Activated T-helper 2 cell treated with anti-CD3 and anti-CD28 coated beads, Interferon-gamma antibody, Interleukin-2, Interleukin-4, amounts not matched to agents 10 μg/mL and 5 μg/mL and 100 μg/mL, durations not matched to agents 14 hours and 24 hours and 36 hours (primary cell): ENCODE measurements at places on chromosomes 1 and 21.

GRCh38 chr1:174158767-174159251, 511 bp upstream of the RABGAP1L start:
- H3K27ac ChIP-seq, result peak overlapping the region; percentile 96
- H3K4me1 ChIP-seq, result peaks cover 54% of the 10 kb centered on the region
- no peaks in the 10 kb centered on the region for H3K27me3 ChIP-seq
- H3K36me3 ChIP-seq, result peaks cover 9% of the 10 kb centered on the region

DNA sequence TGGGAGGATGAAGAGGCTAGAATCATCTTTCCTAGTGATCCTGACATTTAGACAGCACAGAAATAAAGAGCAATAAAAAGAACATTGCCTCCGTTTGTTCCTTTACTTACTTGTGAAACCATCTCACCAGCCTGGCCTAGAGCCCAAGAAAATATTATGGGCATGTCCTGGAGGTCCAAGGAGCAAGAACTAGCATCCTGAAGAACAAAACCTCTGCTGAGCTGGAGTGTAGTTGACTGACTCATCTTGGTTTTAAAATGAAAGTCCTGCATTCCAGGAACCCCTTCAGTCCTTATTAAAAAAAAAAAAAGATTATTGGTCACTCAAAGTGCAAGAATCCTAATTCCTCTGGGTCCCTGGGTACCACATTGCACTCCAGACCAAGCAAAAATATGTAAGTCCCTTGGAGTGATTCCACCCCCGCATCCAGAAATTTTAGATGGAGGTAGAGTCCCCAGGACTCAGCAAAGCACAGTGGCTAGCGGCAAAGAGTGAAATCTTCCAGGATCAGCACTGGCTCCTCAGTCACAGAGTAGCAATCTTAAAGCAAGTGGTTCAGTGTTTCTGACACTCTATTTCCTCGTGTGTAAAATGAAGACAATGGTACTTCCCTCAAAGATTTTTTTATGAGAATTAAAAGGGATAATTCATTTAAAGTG, 7.0 kb downstream of the SMCP start:
- H3K27me3 ChIP-seq, result peaks cover 7% of the 10 kb centered on the region
- H3K27ac ChIP-seq, result no peak overlapping the region
- no peaks in the 10 kb centered on the region for H3K4me1 ChIP-seq
- H3K36me3 ChIP-seq, result no peaks in the 10 kb centered on the region

DNA sequence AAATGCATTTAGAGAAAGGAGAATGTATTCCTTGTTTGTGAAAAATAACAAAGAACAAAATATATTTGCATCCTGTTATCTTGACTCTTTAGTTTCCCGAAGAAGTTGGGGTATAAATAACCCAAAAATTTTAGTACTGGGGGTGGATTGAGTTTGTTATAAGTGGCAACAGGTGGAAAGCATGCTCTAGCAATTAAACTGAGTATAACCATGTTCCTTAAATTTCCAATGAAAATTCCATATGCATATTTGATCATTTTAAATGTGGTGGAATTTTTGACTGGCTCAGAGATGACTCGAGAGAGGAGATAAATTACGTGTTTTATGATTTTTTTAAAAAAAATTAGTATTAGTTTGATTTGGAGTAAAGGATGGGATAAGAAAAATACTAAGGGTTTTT, 348.9 kb downstream of the TGFB2 start:
- no peaks in the 10 kb centered on the region for H3K27me3 ChIP-seq
- H3K27ac ChIP-seq, result no peak overlapping the region
- no peaks in the 10 kb centered on the region for H3K4me1 ChIP-seq
- no peak overlapping the region for H3K4me3 ChIP-seq
- H3K36me3 ChIP-seq, result no peaks in the 10 kb centered on the region

- H3K36me3 ChIP-seq, result no peaks in the 10 kb centered on the region
- H3K27ac ChIP-seq, result peak overlapping the region; percentile 64
- H3K4me1 ChIP-seq, result peaks cover 69% of the 10 kb centered on the region
- peak overlapping the region; percentile 73 for H3K4me3 ChIP-seq
Observed at GRCh38 chr1:154405747-154406571, 816 bp downstream of the IL6R start.

DNA sequence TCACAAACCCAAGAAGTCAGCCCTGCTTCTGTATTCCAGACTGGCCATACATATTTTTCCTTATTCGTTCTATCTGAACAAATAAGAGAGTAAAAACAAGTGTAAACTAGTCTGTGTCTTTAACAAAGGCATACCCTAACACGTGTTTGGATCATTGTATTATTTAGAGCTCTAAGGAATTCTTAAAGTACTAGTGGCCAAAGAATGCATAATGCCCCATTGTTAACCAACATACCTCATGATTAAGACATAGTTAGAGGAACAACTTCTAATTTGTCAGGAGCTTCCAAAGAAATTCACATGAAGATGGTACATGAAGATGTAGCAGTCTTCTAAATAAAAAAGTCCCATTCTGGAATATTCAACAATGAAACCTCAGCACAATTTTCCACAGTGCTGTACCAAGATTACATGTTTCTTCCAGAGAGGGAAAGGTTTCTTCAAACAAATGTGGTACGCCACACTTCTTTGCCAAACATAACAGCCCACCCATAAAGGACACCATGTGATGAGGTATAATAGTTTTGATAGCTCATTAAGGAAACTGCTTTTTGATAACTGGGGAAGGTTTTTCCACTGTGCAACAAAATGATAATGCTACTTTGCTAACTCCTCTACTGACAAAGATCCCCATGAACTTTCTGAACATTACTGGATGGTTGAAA, 5.0 kb downstream of the PALMD start:
- peaks cover 24% of the 10 kb centered on the region for H3K27me3 ChIP-seq
- DNase-seq, result no peak
- no peaks in the 10 kb centered on the region for H3K36me3 ChIP-seq
- H3K27ac ChIP-seq, result no peak overlapping the region

DNA sequence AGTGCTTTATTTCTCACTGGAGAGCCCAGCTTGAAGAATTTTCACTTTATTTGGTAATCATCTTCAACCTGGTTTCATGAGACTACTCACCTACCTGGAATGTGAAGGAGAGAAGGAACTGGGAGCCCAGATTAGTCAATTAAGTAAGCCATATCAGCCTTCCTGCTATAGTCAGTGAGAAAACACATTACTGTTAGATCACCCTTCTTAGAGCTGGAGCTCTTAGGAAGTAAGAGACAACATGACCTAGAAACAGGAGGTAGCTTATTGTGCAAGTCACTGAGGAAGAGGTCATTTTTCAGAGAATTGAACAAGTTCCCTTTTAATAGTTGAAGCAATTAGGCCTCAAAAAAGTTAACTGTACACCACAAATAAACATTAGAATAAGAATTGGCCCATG, 49.2 kb upstream of the TEKT2 start:
- H3K4me3 ChIP-seq, result no peak overlapping the region
- DNase-seq, result no peak
- peaks cover 43% of the 10 kb centered on the region for H3K36me3 ChIP-seq
- no peaks in the 10 kb centered on the region for H3K4me1 ChIP-seq

DNA sequence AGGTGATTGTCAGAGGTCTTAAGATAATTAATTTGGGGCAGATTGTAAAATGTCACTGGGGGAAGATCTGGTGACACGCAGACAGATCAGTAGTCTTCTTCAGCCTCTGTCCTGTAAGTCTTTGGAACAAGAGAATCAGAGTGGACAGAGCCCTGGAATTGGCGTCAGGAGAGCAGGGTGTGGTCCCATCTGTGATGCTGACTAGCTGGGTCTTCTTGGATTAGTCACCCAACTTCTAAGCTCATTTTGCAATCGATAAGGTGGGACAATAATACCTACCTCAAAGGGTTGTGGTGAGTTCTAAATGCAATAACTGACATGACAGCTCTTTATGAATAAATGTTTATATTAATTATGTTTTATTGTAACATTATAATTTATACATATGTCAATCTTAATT, 4.8 kb downstream of the FASLG start:
- DNase-seq, result no peak
- H3K27me3 ChIP-seq, result no peaks in the 10 kb centered on the region
- H3K27ac ChIP-seq, result peak overlapping the region; percentile 94
- H3K4me1 ChIP-seq, result peaks cover 76% of the 10 kb centered on the region
- peak overlapping the region; percentile 90 for H3K4me3 ChIP-seq
- peaks cover 92% of the 10 kb centered on the region for H3K36me3 ChIP-seq

DNA sequence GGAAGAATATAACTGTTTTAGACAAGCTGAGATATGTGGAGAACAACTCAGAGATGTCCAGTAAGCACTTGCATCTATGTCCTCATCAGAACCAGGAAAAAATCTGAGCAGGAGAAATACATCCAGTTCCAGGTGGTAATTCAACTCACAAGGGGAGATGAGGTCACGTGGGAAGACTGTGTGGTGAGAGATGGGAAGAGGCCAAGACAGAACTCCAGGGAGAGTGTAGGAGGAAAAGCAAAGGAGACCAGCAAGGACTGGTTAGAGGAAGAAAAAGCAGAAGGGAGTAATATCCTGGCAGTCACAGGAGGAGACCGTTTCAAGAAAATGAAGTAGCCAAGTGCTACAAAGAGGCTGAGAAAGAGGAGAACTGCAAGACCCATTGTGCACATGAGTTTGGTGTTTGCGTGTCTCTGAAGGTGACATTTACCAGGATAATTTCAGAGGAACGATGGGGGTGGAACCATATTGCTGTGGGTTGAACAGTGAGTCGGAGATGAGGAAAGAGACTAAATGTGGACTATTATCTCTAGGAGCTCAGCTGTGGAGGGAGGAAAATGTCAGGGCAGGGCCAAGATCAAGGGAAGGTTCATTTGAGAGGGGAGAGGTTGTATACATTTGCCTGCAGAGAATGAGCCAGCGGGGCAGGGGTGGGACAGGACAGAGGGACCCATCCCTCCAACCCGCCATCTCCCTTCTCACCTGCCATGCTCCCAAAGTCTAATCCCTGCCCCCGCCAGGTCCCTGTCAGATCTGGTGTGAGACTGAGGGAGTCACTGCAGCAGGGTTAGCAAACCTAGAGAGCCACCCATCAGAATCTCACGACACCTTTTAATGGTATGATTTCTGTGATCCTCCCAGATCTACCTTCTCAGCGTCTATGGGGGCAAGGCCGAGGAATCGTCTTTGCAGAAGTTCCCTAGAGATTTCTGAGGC, 24.9 kb downstream of the SUSD4 start:
- no peak for DNase-seq
- no peaks in the 10 kb centered on the region for H3K36me3 ChIP-seq
- H3K27me3 ChIP-seq, result peaks cover 6% of the 10 kb centered on the region
- H3K27ac ChIP-seq, result no peak overlapping the region

DNA sequence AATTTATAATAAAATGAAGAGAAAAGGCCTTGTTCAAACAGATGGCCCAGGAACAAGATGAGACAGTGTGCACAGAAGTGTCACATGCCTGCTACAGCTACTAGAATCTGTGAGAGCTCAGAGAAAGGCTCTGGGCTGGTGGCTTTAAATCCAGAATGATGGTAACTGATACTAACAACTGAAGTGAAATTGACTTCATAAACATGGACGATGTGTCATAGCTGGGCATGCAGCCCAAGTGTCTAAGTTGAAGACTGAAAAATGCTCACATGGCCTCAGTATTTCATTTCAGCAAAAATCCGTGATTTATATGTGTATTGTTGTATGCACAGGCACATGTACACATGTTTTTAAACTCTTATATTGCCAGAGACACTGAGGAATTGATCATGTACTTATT, 208.3 kb upstream of the RUNX1 start:
- H3K4me1 ChIP-seq, result peaks cover 18% of the 10 kb centered on the region
- DNase-seq, result no peak
- H3K36me3 ChIP-seq, result no peaks in the 10 kb centered on the region

DNA sequence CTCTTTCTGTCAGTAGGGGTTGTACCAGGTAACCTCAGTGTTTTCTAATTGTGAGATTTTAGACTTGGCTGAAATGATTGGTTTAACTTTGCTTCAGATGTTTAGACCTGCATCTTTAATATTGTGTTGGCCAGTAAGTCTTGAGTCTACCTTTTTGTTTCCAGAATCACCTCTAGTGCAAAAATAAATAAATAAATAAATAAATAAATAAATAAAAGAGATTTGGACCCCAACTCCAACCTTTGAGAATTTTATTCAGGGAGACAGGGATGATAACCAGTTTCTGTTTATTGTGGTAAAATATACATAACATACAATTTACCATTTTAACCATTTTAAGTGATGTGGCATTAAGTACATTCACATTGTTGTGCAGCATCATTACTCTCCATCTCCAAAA, 64.4 kb downstream of the RAVER2 start:
- no peaks in the 10 kb centered on the region for H3K4me1 ChIP-seq
- H3K4me3 ChIP-seq, result no peak overlapping the region
- no peak overlapping the region for H3K27ac ChIP-seq

GRCh38 chr21:33968080-33968994, 52.7 kb upstream of the ATP5PO start:
- H3K4me3 ChIP-seq, result no peak overlapping the region
- H3K36me3 ChIP-seq, result peaks cover 43% of the 10 kb centered on the region
- H3K27me3 ChIP-seq, result no peaks in the 10 kb centered on the region
- DNase-seq, result no peak

- no peak overlapping the region for H3K27ac ChIP-seq
- peaks cover 5% of the 10 kb centered on the region for H3K4me1 ChIP-seq
- H3K27me3 ChIP-seq, result peaks cover 48% of the 10 kb centered on the region
- no peak for DNase-seq
Observed at GRCh38 chr1:202197653-202198365, 4.2 kb downstream of the LGR6 start.

DNA sequence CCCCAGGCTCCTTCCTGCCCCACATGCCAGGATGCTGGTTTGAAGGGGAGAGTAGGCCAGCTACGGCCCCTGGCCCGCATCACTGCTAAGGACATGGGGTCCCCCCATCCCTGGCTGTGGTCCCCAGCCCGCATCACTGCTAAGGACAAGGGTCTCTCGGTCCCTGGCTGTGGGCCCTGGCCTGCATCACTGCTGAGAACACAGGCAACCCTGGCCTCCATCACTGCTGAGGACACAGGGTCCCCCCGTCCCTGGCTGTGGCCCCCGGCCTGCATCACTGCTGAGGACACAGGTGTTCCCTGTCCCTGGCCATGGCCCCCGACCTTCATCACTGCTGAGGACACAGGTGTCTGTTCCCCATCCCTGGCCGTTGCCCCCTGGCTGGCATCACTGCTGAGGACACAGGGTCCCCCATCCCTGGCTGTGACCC, 448 bp upstream of the OBSCN start:
- no peak for DNase-seq
- H3K36me3 ChIP-seq, result no peaks in the 10 kb centered on the region
- peaks cover 4% of the 10 kb centered on the region for H3K27me3 ChIP-seq

GRCh38 chr1:206960676-206961386, 9.4 kb downstream of the FCAMR start:
- no peaks in the 10 kb centered on the region for H3K27me3 ChIP-seq
- no peak overlapping the region for H3K27ac ChIP-seq
- peaks cover 19% of the 10 kb centered on the region for H3K4me1 ChIP-seq
- H3K4me3 ChIP-seq, result no peak overlapping the region
- DNase-seq, result no peak
- H3K36me3 ChIP-seq, result no peaks in the 10 kb centered on the region
